ENCODE measurements at places on chromosomes 3 and 15.
A peak's percentile ranks its signal among the peaks of the same experiment; 100 is the strongest.

DNA sequence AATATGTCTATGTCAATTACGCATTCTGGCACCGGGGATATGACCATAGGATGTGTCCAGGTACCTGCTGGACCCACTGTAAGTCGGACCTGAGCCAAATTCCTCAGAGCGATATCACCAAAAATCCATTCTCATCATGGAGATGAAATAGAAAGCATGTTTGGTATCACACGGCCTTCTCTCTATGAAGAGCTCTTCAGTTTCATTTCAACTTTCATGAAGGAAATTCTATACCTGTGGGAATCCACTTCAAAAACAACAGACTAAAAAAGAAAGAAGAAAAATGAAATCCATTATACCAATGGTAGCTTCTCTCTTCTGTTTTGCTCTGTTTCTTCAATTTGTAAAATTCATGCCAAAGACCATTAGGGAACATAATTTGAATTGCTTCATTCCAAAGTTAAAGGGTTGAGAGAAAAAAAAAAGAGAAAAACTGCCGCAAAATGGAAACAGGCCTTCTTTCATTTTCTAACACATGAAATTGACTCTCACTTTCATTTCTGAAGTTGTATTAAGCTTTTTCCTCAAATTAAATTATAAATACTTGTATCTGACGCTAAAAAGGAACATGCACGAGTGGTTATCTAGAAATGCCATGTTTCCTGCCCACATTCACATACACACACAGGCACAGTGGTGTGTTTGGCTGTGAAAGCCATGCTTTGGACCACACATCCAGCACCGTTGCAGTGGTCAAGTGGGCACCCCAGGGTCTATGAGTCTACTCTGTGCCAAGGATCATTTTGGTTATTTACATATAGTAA lies 46.9 kb upstream of the DIPK2A start:
- DNase-seq, result no peak

- no peak for DNase-seq
Measured at GRCh38 chr15:31985607-31986006, 44.7 kb upstream of the CHRNA7 start.

DNA sequence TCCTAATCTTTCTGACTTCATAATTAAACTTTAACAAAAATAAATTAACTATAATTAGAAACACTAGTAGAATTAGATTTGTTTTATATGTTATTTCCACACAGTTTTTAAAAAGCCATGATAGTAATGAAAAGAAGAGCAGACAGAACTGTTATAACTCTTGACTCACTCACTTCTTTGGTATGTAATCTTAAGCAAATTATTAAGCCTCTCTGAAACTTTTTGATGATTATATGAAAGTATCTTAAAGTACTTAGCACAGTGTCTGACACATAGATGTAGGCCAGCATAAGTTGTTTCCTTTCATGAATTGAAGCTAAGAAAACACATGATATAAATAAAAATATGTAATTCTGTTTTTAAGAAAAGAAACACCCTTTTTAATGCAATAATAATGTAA lies 123.6 kb upstream of the MLF1 start:
- DNase-seq, result no peak

GRCh38 chr3:61684386-61684785 lies 123.0 kb downstream of the PTPRG start:
- DNase-seq, result no peak

DNA sequence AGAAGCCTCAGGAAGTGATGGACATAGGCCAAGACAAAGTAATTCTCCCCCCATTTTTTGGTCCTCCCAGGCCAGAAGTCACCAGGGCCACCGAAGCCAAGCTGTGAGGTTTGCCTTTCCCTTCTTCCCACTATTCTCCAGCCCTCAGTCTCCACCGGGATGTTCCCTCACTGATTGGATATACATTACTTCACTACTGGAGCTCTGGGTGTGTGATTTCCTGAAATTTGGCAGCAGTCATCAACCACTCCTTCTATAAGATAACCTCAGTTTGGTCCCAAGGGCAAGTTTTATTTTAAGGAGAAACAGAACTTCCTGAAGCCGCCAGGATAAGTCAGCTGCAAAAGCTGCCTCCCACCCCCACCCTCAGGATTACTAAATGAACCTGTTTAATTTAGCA lies 11.3 kb downstream of the SLCO2A1 start:
- DNase-seq, result no peak

GRCh38 chr3:27487383-27487782 lies 3.2 kb upstream of the SLC4A7 start:
- no peak for DNase-seq

DNA sequence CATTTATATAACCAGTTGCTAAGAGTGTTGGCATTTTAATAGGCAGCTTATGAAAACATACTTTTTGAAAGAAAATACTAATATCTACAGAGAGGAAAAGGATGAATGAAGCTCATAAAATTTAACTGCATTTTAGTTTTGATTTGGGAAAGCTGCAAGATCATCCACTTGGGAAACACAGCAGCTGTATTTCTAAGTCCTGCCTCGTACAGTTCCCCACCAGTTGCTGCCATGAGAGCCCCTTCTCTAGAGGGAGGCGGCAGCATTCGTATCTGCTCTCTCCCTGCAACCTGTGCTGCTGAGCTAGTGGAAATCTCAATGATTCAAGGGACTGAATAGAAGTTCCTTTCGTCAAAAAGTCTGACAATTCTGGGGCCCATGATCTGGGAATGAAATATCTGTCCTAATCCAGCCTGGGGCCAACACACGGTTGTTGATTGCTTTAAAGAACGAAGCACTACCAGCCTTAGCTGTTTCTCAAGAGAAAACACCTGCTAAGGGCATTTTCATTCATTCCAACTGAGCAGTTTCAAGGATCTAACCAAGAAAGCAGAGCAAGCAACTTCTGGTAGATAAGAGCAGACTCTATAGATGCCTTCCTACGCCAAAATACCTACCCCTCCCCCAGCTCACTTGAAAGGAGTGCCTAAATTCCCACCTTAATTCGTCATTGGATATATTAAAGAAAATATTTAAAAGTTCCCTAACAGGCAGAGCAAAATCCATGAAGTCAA lies 223.7 kb downstream of the MAGI1 start:
- no peak for DNase-seq

DNA sequence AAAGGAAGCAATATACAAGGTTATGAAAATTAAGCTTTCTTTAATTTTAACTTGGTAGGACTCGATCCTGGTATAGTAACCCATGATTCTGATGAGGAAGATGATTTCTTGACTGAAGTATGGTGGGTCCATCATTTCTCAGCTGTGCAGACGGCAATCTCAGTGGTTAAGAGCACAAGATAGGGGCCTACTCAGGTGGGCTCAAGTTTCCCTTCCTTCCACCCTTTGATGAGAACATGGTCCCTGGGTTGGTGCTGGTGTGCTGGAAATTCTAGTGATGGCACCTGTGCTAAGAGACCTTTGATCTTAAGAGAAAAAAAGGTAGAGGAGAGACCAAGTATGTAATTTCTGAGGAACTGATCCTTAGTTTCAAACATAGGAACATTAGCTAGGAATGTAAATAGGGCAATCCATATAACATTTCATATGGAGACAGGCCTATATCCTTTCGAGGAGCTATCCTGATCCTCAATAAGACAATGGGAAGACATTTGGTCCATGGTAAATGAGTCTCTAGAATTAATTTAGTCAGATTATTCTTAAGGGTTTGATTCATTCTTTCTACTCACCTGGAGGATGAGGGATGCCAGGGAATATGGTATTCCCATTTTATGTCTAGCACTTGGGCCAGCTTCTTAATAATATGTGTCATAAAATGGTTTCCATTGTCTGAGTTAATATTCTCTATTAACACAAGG lies 104.5 kb upstream of the NECTIN3 start:
- DNase-seq, result no peak

GRCh38 chr3:136008732-136009470 lies 43.4 kb downstream of the PPP2R3A start:
- no peak for DNase-seq

DNA sequence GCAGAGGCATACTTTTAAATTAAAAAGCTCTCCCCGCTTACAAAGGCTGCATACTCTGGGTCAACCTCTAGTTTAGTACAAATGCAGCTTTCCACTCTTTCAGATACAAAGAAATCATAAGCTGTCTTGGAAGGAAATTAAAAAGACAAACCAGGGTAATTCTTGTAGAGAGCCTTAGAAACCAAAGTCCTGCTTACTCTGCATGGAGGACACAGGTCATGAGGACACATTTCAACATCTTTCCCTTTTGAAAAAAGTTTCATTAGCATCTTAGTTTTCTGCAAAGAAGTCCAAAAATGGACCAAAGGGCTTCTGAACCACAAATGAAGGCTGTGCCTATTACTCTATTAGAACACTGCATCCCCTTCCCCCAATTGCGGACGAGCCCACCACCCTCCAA lies 50.5 kb upstream of the WNT5A start:
- DNase-seq, result no peak

- DNase-seq, result no peak
Measured at GRCh38 chr3:185824051-185825005, 514 bp downstream of the IGF2BP2 start.

DNA sequence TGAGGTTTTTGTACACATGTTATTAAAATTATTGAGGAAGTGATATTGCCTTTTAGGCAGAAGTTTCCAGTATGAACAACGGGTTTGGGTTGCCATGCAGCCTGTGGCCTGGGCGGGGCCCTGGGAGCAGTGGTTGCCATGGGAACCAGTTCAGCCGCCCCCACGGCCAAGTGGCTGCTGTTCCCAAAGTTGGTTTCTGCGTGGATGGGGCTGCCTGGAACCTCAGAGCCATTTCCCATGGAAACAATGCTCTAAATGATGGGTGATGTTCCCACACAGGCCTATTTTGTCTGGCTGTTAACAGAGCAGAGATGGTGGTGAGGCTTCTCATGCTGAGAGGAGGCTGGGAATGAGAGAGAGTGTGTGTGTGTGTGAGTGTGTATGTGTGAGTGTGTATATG lies 19.5 kb downstream of the MRAS start:
- DNase-seq, result no peak

GRCh38 chr15:64333986-64334929 lies 21.7 kb downstream of the CSNK1G1 start:
- no peak for DNase-seq

GRCh38 chr15:69719527-69720240 lies 267.1 kb downstream of the RPLP1 start:
- DNase-seq, result peak; percentile 32

DNA sequence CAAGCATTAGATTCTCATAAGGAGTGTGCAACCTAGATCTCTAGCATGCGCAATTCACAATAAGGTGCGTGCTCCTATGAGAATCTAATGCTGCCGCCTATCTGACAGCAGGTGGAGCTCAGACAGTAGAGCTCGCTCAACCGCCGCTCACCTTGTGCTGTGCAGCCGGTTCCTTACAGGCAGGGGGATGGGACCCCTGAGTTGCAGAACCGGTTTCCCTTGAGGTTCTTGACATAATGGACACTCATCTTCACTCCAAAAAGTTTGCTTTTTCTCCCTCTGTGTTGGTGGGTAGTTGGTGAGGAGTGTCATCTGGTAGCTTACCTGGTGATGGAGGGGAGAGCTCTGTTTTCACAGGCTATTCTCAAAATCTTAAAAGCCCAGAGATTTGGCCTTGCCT lies 324.0 kb upstream of the TBL1XR1 start:
- DNase-seq, result no peak

GRCh38 chr3:138030734-138031280 lies 20.8 kb downstream of the CLDN18 start:
- DNase-seq, result no peak
